ENCODE measurements at places on chromosomes 1 and 21.

GRCh38 chr1:178846306-178846705 lies 24.6 kb downstream of the ANGPTL1 start:
- no peak for DNase-seq

DNA sequence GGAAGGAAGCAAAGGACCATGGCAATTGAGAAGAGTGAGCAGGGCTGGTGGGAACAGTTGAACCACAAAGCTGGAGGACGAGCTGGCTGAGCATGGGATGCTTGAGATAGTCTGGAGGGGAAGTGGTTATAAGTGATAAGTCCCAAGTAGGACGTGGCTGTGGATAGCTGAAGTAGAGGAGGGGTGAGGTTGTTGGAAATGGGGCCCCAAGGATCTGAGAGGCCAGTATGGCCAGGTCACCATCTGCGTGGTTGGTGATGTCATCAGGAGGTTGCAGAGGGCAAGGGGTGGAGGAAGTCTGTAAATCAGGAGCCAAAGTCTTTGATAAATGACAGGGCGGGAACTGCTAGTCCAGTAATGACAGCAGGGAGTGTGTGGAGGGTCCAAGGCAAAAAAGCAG lies 11.0 kb upstream of the REN start:
- no peak for DNase-seq

GRCh38 chr1:201745023-201745422 lies 83.9 kb upstream of the IPO9 start:
- no peak for DNase-seq

DNA sequence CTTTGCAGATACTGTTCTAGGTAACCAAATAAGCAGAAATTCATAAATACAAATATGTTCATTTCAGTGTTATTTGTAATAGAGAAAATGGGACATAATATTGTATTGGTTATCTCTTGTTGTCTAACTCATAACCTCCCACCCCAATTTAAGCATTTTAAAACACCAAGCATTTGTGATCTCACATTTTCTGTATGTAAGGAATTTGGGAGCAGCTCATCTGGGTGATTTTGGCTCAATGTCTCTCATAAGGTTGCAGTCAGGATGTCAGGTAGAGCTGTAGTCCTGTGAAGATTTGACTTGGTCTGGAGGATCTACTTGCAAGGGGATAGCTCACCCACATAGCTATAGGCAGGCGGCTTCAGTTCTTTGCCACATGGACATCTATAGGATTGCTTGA lies 29.5 kb downstream of the CEP350 start:
- no peak for DNase-seq

Measured in stimulated activated CD4-positive, alpha-beta T cell treated with anti-CD3 and anti-CD28 coated beads, TNF-alpha, amount 100 ng/mL, for 1 hour (primary cell).